Anterior cingulate cortex (tissue), 58 donors: ENCODE measurements at places on chromosomes 1 and 21.

- peak; percentile 94 for DNase-seq
These were observed at the start of gene PNRC2 for GRCh38 chr1:23959461-23960290. Gene PNRC2 (plus strand): TSS chr1:23959828. CDS start chr1:23961458, 1,630 bp downstream.

DNA sequence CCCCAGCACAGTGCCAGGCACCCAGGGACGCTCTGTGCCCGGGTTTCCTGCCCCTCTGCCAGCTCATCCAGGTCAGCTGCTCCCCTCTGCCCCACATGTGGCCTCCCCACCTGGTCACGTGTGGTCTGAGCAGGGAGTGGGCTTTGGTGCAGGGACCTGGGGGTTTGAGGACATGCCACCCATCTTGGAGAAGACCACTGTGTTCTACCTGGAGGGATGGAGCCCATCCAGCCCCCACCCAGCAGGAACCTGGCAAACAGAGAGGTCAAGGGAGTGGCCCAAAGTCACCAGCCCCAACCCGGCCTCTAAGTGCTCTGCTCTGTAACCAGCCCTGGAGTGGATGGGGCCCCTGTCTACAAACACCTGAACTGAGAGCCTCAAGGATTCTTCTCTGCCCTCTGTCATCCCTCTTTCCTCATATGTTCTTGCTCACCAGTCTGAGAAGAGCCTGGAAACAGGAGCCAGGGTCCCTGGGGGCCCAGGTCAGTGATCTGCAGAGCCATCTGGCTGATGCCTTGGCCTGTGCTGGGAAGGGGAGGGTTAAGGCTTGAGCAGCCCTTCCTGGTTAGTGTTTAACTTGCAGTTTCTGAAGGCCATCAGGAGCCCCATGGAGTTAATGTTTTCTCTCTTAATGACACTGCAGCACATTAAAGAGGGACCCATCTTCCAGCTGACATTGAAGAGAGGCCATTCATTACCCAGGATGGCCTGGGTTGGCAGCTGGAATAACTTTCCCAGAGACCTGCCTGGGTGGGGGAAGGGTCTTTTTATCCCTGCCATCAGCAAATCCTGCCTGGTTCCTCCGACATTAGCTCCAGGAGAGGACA is 235.4 kb downstream of the PTPRU start:
- DNase-seq = no peak

GRCh38 chr1:15579683-15580047 is 5.2 kb downstream of the AGMAT start:
- no peak for DNase-seq

DNA sequence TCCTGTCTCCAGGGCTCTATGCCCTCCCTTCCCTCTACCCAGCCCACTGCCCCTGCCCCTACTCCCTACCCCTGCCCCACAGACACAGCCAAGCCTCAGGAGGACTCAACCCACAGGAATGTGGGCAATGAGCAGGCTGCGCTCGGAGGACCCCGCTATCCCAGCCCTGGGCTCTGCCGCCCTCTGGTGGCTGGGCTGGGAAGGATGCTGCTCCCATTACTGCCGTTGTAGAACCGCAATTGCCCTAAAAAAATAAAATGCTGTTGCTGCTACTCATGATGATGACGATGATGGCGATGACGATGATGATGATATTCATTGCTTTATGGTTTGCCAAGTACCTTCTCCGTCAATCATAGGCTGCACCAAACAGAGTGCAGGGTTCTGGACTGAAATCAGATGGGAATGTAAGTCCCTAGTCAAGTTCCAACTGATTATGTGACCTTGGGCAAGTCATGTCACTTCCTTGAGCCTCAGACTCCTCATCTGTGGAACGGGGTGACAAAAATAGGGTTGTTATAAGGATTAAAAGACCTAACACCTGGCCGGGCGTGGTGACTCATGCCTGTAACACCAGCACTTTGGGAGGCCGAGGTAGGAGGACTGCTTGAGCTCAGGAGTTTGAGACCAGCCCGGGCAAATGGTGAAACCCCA is 24.6 kb downstream of the ARHGEF19 start:
- no peak for DNase-seq

DNA sequence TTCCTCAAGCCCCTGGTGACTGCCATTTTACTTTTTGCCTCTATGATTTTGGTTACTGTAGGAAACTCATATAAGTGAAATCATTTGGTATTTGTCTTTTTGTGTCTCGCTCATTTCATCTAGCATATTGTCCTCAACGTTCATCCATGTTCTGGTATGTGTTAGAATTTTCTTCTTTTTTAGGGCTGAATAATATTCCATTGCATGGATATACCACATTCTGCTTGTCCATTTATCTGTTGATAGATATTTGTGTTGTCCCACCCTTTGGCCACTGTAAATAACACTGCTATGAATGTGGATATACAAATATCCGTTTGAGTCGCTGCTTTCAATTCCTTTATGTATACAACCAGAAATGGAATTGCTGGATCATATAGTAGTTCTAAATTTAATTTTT is 4.5 kb upstream of the GALNT2 start:
- no peak for DNase-seq

DNA sequence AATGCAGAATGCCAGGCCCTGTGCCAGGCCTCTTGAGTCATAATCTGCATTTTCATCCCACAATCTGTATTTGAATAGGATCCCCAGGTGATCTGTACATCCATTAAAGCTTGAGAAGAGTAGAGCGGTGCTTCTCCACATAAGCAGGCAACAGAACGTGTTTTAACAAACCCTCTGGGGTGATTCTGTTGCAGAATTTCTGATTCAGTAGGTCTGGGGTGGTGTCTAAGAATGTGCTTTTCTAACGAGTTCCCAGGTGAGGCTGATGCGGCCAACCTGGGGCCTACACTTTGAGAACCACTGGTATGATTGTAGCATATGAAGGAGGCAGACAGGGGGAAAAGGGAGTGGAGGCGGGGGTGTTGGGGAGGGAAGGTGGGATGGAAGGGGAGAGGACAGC is 78.4 kb upstream of the POU3F1 start:
- DNase-seq = no peak

GRCh38 chr1:222031318-222031717 is 289.4 kb upstream of the DUSP10 start:
- DNase-seq = no peak

GRCh38 chr1:232643251-232643650 is 13.3 kb upstream of the SIPA1L2 start:
- DNase-seq = no peak

GRCh38 chr1:42690477-42691156 is 8.4 kb downstream of the YBX1 start:
- no peak for DNase-seq

- DNase-seq = no peak
These were observed 48.2 kb downstream of the NEK2 start for GRCh38 chr1:211627259-211627658.

- peak; percentile 20 for DNase-seq
These were observed 650 bp downstream of the VANGL1 start for GRCh38 chr1:115642168-115643072.

DNA sequence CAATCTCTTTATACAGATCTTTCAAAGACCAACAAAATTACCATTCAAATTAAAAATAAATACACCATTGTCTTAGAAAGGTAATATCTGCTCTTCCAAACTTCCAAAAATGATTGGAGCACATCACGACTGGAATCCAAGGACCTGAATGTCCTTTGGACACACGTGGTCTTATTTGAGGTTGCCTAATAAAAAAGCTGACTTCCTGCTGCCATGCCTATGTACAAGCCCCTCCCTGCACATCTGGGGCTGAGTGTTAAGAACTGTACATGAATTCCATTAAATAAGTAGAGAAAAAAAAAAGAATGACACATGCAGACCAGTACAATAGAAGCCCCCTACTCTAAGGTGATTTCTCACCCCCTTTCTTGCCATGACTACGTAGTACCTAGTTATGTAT is 73.6 kb downstream of the SUSD4 start:
- DNase-seq = no peak

GRCh38 chr1:194062526-194062925 is 876.1 kb upstream of the B3GALT2 start:
- DNase-seq = no peak

DNA sequence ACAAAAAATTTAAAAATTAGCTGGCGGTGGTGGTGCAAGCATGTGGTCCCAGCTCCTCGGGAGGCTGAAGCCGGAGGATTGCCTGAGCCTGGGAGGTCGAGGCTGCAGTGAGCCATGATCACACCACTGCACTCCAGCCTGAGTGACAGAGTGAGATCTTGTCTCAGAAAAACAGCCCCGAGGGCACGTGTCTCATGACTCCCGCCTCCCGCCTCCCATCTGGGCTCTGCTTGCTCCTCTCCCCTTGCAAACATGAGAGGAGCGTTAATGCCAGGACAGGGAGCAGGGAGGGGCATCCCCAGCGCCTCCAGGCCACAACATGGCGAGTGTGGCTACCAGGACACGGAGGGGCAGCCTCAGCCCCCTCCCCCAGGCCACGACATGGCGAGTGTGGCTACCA is 28.3 kb downstream of the FAAP20 start:
- DNase-seq = no peak

- DNase-seq = no peak
These were observed 78.4 kb upstream of the DNAJC6 start for GRCh38 chr1:65230731-65231481.

DNA sequence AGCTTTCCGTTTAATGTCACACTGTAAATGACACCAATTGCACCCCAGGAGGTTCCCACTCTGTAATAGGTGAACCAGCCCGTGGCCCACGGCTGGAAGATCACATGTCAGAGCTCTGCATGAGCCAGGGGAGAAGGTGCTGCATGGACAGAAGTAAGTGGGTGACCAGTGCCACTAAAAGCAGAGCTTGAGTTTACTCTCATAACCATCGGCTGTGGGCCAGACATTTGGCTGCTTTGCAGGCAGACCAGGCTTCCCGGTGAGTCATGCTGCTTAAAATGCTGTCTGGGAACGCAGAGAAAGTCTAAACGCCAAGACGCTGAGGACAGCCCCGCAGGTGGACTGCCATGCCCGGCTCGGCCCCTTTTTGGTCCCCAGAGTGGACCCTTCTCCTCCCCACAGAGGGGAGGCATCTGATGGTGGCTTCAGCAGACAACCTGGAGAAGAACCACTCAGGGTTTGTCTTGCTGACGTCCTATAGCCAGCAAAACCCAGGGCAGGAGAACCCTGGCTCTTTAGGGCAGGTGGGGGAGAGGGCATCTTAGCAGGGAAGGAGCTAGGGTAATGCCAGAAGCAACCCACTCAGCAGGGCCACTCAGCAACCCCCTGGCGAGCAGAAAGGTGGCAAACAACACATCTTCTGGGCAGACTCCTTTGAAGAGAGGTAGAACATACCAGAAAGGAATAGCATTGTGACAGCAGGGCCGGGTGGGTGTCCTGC is 7.3 kb downstream of the KIAA2013 start:
- peak; percentile 17 for DNase-seq

DNA sequence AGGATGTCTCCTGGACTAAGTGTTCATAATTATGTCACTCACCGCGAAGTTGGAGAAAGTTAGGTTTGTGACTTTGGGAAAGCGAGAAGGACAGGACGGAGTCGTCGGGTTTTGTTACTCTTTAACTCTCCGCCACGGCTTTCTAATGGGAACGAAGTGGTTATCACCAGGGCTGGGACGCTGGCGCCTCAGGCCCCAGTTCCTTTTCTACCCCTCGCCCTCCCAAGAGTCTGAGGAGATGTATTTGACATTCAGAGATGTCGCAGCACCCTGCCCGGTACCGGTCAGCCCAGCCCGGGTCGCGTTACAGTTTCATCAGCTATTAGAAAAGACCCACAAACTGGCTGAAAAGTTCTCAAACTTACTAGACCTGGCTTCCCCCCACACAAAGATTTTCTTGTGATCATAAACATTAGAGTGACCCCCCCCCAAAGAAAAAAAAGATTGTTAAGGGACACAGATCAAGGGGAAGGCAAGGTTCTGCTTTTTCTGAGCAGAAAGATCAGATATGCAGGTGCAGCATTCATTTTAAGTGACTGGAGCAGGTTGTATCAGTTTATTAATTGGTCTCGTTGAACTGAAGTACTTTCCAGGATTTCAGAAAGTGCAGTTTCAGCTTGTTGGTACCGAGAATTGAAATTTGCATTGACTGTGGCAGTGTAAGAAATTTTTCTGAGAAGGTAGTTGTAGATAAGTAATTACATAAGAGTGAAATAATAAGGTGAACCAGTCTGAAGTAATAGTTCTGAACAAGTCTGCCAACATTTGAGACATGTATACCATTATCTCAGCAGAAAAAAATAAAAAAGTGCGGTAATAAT is 859 bp upstream of the ZBTB18 start:
- no peak for DNase-seq

DNA sequence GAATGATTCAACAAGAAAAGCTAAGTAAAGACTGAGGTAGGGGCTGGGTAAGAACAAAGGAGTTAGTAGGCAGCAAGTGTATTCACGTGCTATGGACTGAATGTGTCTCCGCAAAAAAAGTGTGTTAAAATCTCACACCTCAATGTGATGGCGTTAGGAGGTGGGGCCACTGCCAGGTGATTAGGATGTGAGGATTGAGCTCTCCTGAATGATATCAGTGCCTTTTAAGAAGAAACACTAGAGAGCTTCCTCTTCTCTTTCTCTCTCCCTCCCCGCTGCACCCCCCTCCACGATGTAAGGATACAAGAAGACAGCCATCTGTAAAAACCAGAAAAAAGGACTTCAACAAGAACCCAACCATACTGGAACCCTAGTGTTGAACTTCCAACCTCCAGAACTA is 396.1 kb upstream of the PLXNA2 start:
- no peak for DNase-seq

DNA sequence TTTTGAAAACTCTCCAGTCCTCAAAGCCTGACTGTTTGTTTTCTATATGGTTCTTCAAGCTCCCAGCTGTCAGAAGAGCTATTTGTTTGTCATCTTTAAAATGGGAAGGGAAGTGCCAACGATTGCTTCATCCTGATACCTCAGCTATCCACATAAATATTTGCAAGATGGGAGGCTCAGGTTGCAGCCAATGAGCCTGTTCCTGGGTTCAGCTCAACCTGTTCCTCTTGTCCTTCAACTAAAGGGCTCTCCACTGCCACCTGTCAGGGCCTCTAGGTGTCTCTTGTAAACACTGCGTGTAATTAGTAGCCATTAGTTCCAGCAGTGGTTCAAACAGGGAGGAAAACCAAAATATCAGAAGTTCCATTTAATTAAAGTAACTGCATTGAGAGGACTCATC is 445.1 kb downstream of the AJAP1 start:
- DNase-seq = no peak

DNA sequence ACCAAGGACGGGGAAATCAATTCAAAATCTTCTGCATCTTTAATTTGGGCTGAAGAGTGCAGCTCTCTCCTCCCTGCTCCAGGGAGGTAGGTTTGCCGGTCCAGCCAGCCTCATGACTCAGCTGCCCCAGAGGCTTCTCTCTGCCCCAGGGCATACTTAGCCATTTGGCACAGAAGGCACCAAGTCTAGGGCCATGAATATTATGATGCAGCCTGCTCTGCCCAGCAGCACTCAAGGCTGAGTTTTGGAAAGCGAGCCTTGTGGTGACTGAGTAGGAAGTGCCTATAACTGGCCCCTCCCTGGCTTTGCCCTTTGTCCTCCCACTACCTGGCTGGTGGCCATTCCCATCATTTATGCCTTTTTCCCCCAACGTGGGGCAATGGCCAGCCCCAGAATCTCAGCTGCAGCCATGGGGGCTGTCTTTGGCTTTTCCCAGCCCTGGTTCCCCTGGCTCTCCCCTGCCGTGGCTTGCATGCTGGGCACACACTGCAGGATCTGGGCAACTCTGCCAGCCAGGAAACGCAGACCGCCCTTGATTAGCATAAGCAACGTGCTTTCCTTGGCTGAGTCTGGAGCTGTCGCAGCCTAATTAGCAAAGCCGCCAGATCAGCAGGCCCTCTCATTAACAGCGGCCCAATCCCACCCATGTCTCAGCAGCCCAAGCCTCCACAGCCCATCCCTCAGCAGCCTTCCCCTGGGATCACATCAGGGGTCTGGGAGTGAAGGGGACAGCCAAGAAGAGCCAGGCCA is 258.6 kb upstream of the TMEM51 start:
- DNase-seq = no peak
